ENCODE measurements at places on chromosomes 1 and 21. TPM values are rescaled to one million over a fixed set of nuclear protein-coding genes. Genes with fewer than 3 reads are reported as not detected.

RNU1-1 gene
- total RNA-seq: 4,441 TPM

SH3BGR gene
- 1.3 TPM for total RNA-seq

ZBTB18 gene
- 6.6 TPM for total RNA-seq

GRCh38 chr1:55245781-55246180 is 30.6 kb upstream of the USP24 start:
- DNase-seq: peak; percentile 22

- DNase-seq: no peak
Measured at GRCh38 chr1:228410671-228411070, 4.0 kb upstream of the TRIM11 start.

- no peak for DNase-seq
Measured at GRCh38 chr1:175840787-175841186, 97.4 kb upstream of the TNR start.

DNA sequence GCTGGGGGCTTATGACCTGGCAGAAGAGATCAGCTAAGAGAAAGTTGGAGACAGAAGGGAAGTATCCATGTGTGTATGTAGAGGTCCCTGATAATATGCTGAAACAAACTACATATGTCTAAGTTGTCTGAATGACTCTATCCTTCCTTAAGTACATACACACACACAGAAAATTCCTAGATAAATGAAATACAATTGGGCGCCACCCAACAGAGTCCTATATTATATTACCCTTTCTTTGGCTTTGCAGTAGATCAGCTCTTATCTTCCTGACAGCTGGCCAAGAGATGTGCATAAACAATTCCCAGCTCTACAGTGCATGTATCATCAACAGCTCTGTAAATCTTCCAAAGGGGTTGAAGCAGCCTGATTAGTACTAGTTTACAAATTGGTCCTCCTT is 40.1 kb downstream of the SORT1 start:
- DNase-seq: no peak

GRCh38 chr21:41235201-41235600 is 67.2 kb downstream of the BACE2 start:
- DNase-seq: no peak

DNA sequence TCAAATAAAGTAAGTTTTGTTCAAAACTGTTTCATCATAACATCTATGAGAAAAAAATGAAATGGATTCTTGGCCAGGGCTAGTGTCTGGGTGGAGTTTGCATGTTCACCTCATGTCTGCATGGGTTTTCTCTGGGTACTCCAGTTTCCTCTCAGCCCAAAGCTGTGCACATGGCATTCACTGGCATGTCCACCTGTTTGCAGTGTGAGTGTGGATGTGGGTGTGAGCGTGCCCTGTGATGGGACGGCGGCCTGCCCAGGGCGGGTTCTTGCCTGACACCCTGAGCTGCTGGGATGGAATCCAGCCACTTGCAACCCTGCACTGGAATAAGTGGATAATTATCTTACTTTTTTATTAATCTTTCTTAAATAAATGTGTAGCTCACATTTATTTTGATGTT is 185.5 kb downstream of the RYR2 start:
- DNase-seq: no peak

- DNase-seq: no peak
Measured at GRCh38 chr1:54405898-54406293, 298 bp downstream of the SSBP3 start.

DNA sequence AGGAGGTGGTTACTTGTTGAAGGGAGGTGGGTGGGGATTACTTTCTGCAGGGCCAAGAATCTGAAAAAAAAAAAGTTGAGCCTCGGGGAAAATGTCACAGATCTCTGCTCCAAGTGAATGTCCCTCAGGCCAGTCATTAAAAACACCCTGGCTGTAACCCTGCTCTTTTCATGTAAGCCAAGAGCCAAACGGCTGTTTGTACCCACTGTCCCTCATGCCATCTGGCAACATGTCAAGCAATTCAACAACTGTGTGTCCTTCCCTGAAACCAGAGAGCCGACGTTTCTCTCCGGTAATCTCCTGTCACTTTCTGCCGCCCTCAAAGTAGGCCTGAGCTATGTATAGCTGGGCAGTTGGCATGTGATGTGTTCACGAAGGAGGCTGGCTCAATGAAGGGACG is 14.7 kb downstream of the CASQ2 start:
- DNase-seq: no peak

Measured in foreskin keratinocyte (primary cell).